Endodermal cell (in vitro differentiated cells): ENCODE measurements at places on chromosomes 11 and 22. TPM values are rescaled to one million over a fixed set of nuclear protein-coding genes. Genes with fewer than 3 reads are reported as not detected.

- peak; percentile 21 for DNase-seq
Measured at GRCh38 chr11:92865352-92865751, 104.1 kb upstream of the MTNR1B start.

- DNase-seq: no peak
Measured at GRCh38 chr11:100939571-100939970, 190.0 kb downstream of the PGR start.

GRCh38 chr22:37180531-37181231 is 7.4 kb downstream of the C1QTNF6 start:
- DNase-seq: no peak

DNA sequence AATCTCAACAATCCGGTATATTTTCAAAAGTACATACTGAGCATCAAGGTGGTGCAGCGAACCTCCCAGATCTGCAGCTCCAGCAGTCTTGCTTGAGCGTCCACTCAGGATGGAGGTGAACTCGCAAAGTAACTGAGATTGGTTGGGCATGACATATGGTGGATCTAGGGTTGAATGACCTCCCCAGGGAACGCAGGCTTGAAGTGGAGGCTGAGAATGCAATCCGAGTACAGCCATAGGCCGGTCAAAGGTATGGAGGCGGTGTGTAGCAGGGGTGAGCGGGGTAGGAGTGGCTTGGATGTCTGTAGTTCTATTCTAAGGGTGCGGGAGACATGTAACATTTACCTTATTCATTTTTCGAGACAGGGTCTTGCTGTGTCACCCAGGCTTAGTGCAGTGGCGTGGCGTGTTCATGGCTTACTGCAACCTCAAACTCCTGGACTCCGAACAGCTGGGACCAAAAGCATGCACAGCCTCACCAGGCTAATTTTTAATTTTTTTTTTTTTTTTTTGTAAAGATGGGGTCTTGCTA is 631 bp upstream of the C22orf39 start:
- DNase-seq: peak; percentile 73

The OR52I1 gene
- not detected in 2 replicates for total RNA-seq

The MYBPC3 gene
- total RNA-seq: 0.13 to 0.16 TPM in 2 of 3 replicates, not detected in the other
